ENCODE measurements at places on chromosomes 1 and 21.

GRCh38 chr21:44931501-44932407, 8.1 kb upstream of the SLX9 start:
- no peak for DNase-seq

GRCh38 chr1:147273409-147274336, 31.2 kb downstream of the CHD1L start:
- DNase-seq = peak; percentile 47

DNA sequence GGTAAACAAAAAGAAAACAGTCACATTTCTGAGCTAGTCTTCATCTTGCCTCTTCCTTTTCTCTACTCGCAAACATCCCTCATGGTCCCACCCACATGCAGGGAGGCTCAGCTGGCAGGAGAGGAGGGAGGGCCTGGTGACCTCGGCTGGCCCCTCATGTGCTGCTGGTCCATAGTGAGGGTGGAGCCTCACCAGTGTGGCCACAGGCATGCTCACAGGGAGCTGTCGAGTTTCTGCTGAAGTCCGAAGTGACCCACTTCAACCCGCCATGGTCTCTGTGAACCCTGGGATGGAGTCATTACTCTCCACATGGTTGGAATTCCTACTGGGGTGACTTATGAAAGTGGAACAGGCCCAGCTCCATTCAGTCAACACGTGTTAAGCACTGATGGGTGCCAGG, 253.4 kb downstream of the RHOU start:
- DNase-seq = no peak

DNA sequence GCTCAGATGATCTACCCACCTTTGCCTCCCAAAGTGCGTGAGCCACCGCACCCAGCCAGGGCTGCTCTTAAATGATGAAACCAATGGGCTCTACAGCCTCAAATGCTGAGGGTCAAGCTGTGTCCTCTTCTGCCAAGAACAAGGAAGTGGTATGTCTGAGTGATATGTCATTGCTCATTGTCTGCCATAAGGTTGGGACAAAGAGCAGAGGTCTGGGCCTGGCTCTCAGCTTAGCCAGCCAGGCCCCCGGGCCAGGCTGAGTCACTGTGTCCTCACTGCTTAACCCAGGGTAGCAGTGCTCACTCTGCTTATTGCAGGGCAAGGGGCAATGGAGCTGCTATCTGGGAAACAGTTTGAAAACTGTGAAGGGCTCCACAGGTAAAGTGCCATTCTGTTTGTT, 8.3 kb upstream of the ETS2 start:
- DNase-seq = no peak

DNA sequence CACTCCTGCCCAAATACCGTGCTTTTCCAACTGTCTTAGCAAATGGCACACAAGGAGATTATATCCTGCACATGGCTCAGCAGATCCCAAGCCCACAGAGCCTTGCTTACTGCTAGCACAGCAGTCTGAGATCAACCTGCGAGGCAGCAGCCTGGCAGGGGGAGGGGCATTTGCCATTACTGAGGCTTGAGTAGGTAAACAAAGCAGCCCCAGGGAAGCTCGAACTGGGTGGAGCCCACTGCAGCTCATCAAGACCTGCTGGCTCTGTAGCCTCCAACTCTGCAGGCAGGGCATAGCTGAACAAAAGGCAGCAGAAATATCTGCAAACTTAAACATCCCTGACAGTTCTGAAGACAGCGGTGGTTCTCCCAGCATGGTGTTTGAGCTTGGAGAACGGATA, 70.1 kb upstream of the PTBP2 start:
- no peak for DNase-seq

DNA sequence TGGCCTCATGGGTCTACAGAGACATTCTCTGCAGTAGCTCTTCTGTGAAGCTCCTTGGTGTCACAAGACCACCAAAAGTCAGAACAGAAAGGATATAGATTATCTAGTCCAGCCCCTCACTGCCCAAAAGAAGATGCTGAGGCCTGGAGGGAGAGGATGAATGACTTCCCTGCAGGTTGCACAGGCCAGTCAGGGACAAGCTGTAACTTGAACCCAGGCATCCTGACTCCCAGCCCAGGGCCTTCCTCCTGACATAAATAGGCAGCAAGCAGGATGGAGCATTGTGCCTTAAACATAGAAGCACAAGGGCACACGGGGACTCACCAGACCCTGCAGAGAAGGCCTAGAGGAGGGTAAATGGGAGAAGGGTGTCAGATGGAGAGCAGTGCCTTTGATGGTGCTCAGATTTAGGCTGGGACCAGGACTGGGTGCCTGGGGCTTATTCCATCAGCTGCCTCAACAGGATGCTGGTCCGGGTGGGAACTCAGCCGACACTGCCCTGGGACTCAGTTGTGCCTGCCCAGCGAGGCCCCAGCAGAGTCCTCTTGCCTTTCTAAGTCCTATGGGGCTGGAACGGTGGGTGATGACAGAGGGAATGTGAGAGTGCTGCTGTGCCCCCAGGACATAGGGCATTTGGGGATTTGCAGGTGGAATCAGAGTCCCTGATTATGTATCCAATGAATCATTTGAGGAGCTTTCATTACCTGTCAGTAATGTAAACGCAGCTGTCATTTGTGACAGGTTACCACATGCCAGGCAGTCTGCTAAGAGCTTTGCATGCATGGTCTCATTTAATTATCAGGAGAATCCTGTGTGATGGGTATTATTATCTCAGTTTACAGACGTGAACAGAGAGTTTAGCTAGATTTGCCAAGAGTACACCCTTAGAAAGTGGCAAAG, 13.2 kb downstream of the S100A7A start:
- DNase-seq = peak; percentile 17

GRCh38 chr1:234755449-234755863, 145.5 kb upstream of the IRF2BP2 start:
- DNase-seq = no peak

GRCh38 chr1:225544924-225545323, 108.0 kb downstream of the ENAH start:
- DNase-seq = peak; percentile 71

DNA sequence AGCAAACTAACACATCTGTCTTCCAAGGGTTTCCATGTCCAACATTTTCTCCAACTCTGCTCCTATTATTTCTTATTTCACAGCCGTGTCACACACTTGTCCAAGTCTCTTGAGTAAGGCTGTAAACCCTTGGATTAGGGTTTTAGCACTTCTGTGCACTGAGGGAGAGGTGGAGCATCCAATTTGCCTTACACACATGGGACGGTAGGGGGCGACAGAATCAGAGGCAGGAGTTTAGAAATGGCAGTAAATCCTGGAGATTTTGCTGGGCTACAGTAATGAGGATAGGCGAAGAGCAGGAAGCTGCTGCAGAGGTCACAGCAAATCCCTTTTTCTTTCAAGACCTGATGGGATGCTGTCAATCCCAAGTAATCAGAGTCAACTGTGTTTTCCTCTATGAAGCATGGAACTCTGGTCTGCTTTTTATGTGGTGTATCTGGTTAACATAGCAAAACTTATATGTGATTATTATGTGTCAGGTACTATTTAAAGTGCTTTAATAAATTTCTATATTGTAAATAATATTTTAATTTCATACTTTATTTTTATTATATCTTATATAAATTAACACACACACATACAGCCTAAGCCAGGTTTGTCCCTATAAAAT, 15.4 kb upstream of the LCE5A start:
- DNase-seq = no peak

DNA sequence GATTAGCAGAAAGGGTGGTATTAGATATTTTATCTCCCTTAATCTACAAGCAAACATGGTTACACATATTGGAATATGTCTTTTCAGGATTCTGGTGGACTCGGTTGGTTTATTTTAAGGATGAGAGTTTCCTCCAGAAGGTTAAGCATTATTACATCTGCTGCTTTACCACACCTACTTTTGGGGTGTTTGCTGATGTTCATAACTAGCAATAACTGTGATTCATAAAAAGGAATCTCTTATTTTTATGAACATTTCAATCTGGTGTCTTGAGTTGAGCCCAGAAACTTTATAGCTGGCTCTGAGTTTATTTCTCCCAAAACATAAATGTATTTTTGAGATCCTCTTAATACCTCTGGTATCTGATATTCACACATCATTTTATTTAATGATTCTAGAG, 82.7 kb downstream of the LRRC8D start:
- DNase-seq = no peak

DNA sequence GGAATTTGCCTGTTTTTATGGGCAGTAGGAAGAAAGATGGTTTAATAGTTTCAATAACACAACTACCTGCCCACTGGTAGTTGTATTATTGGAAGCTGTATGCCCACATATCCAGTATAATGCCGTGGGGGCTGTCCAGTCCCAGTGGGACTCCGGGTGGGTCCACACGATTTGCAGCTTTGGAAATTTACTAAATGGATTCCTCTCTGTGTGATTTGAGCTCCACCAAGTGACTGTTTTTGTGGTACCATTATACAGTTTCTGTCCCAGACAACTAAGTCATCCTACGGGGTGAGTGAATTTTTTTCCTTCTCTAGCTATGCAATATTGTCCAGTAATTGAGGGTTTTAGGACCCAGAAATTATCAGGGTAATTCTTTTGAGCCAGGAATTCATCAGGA, 86.8 kb downstream of the PLA2G4A start:
- no peak for DNase-seq

- no peak for DNase-seq
Observed at GRCh38 chr1:81543764-81544163, 257.0 kb upstream of the ADGRL2 start.

DNA sequence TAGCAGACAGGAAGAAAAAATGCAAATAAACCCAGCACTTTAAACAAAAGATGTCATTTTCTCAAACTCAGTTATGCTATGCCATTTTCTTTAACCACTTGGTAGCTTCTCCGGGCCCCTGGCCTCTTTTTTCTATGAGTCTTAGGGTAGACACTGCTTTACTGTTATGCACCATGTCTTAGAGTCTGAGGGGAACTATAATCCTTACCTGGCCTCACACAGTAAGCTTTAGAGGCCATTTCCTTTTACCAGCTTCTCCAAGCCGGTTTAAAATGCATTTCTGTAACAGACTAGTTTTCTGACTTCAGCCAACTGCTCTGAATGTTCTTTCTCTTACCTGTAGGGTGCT, 73.7 kb upstream of the EDEM3 start:
- no peak for DNase-seq

GRCh38 chr1:166738140-166738539, 101.1 kb upstream of the POGK start:
- no peak for DNase-seq

DNA sequence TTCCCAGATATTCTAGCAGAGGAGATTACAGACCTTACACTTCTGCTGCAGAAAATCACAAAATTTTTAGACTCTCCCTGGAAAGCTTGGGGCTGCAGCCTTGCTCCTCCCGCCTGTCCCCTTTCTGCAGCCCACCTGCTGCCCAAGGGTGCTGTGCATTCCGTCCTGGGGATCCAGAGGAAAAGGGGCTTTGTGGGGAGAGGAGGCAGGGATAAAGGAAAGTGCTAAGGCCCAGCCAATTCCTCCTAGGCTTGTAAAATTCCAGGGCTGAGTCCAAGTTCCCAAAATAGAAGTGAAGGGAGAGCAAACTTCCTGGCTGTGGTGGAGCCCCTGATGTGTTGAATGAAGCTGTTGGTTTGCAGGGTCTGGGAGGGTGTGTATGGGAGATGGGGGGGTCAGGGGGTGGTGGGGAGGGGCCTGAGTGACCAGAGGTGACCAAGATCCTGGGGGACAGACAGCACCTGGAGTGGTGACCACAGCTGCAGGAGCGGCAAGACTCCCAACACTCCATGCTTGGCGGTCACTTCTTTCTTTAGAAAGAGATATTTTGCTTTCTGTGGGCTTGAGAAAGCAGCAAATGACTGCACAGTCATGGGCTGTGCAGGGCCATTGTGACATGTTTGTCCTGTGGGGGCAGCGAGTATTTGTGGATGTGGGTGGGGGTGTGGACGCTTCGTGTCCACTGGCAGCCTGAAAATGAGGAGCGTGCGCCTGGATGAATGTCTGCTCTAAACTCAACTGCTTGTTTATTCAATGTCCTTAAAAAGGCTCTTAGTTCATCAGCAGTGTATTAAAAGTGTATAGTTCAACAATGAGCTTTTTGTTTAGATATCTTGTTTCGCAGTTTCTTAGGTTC, 68.4 kb downstream of the TLR5 start:
- no peak for DNase-seq

DNA sequence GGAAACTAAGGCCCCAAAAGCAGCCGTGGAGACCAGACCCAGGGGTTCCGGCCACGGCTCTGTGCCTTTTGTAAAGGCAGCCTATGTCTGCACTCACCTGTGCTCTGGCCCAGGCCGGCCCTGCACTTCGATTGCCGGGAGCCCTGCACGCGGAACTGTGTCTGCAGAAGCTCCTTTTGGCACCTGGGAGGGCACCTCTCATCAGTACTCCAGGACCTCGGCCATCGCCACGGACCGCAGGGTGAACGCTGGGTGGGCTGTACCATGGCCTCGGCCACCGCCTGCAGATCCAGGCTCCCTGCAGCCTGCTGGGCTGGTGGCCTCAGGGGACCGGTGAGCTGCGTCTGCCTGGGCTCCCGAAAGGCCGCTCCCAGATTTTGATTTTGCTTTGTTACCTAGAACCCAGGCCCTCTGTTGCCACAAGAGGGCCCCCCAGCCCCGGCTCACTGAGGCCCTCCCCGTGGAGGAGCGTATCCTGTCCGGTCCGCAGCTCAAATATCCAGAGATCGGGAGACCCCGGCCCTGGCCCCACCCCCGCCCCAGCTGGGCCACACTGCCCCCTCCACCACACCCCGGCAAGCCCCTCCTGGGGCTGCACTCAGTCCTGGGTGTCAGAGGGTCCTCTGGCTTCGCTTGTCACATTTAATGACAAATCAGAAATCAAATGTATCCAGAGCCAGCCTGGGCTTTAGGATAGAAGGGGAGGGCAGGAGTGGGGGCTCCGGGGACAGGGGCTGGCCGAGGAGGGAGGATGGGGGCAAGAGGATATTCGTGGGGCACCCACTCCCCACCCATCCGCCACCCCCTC, 60.2 kb upstream of the PDE9A start:
- DNase-seq = peak; percentile 32

GRCh38 chr1:52041551-52042185, 8.1 kb upstream of the KTI12 start:
- no peak for DNase-seq

DNA sequence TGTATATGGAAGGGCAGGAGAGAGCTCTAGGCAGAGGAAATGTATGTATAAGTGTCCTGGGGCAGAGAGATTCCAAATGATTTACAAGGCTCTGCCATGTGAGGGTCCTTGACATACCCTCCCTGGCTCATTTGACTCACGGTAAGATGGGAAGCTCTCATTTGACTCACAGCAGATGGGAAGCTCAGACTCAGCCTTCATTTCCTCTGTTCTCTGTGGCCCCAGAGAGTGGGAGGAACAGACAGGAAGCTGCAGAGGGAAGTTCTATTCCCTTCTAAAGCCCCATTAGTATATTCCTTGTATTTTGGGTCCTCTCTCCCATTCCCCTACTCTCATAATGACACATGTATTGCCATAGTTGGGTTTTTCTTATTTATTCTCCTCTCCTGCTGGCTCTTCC, 44.9 kb downstream of the FOXD2 start:
- no peak for DNase-seq

- no peak for DNase-seq
Observed at GRCh38 chr1:206907304-206907991, 10.2 kb downstream of the IL24 start.

Measured in NCI-H1930 (cell line).